ENCODE measurements at places on chromosomes 13 and 19.
A peak's percentile ranks its signal among the peaks of the same experiment; 100 is the strongest.

GRCh38 chr13:33279414-33280278 lies 5.9 kb downstream of the STARD13 start:
- no peak for DNase-seq

DNA sequence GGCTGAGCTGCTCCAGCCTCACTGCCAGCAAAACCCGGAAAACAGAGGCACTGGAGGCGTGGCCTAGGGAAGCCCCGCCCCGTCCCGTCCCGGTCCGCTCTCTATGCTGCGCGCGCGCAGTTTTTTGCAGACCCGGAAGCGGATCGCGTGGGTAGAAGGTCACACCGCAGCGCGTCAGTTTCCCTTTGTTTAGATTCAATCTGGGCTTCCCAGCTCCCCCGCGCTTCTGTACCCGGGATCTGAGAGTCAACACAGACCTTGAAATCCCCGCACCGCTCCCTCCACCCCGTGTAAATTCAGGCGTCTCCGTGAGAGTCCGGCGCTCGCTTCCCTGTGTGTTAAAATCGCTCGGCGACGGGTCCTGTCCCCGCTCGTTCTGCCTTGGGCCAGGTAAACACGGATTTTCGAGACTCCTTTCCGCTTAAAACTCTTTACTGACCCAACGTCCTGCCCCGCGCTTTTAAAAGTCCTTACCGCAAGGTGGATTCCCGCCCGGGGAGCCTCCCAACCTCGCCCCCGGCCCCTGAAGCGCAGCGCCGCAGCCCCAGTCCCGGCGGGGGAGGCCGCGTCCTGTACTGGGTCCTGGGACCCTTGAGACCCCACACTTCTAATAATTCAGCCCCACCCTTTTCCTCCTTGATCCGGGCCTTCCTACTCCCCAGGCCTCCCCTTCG lies at the start of gene ZNF610:
Gene ZNF610 (plus strand): TSS at position 127 of the 674 bp plus-strand sequence. CDS start 12,930 bp downstream, outside the sequence.
- DNase-seq = peak; percentile 86

- no peak for DNase-seq
These were observed 52.5 kb downstream of the SLITRK1 start for GRCh38 chr13:83829810-83830209.

- DNase-seq = no peak
These were observed 3.5 kb downstream of the LILRB5 start for GRCh38 chr19:54253331-54254194.

- DNase-seq = no peak
These were observed 33.1 kb downstream of the CAPN12 start for GRCh38 chr19:38710928-38711725.

DNA sequence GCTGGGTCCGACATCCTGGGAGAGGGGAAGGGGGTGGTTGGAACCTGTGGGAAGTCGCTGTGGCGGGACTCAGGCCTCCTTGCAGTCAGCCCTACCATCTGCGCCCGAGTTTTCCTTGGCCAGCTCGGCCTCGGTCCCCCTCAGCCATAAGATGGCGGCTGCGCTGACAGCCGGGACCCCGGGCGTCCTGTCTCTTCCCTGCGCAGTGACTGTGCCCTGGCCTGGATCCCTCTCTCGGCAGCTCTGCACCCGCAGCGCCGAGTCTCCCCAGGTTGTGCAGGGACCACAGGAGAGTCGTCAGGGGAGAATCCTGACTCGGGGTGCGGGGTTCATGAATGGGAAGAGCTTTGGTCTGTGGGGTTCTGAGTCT lies 345 bp downstream of the ZNF257 start:
- no peak for DNase-seq

DNA sequence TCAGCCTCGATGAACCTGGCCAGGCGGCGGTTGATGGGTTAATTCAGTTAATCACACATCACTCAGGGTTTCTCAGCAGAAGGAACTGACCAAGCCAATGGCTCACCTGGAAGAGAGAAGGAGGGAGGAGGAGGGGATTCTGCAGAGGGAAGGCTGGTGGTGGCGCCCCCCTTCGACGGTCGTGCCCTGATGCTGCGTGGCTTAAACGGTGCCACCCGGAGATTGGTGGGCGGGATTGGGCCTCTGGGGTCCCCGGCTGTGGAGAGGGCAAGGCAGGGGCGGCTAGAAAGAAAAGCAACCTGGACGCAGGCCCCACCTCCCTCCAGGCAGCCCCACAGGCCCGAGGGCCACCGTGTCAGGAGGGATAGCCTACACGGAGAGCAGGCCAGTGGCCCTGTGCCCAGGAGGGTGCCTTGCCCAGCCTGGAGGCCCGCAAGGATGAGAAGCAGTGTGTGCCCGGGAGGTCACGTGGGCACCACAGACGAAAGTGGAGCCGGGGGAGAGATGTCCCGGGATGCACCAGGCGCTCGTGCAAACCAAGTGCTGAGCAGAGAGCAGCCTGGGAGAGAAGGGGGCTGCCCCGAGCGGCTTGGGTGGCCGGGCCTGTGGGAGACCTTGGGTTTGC lies 16.0 kb downstream of the CSNK1G2 start:
- no peak for DNase-seq

GRCh38 chr13:89695343-89696257 lies 1651.9 kb upstream of the MIR17HG start:
- no peak for DNase-seq

DNA sequence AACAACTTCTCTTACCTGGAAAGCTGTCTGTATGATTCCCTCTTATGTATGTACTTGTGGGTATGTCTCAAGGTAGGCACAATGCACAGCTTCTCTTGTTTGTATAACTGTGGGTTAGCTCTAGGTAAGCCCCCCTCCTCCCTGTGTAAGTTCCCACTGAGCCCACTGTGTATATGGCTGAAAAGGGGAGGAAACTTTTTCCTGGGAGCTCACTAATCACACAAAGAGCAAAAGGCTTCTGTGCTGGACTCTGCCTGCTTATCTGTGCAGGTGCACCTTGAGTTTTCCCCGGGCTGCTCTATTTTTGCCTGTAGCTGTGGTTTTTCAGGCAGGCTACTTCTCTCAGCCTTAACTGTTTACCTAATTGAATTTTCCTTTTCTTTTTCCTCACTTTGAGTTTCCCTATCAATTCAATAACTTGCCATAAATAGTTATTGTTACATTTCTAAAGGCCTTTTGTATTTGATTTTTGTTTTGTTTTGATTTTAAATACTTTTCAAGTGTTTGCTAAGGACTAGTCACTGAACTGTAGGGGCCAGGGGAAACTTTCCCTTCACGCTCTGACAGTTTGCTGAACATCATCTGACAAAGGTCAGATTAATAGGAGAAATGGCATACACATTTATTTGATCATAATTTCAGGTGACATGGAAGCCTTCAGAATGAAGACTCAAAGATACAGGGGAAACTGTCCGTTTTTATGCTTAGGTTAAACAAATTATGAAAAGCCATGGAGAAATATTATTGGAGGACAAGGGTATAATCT lies 423.5 kb upstream of the ATXN8OS start:
- DNase-seq = no peak

DNA sequence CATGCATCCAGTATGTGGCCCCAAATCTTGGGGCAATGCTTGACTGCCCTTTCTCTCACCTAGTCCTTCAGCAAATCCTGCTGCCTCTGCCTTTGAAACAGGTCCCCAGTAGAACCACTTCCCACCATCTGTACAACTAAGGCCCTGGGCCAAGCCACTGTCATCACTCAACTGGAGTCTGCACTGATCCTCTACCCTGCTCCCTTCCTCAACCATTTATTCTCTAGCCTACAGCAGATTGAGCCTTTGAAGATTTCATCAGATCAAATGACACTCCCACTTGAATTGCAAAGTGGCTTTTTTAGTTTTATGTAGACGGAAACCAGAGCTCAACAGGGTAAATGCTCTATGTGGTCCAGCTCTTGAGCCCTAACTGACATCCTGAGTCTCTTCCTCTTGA lies 43.5 kb downstream of the ATP8A2 start:
- DNase-seq = no peak

- no peak for DNase-seq
These were observed 15.3 kb upstream of the HNRNPUL1 start for GRCh38 chr19:41248895-41249294.

GRCh38 chr13:29923554-29924481 lies 73.4 kb upstream of the UBL3 start:
- DNase-seq = peak; percentile 28

- no peak for DNase-seq
These were observed 9.4 kb downstream of the LRP3 start for GRCh38 chr19:33203529-33203928.

DNA sequence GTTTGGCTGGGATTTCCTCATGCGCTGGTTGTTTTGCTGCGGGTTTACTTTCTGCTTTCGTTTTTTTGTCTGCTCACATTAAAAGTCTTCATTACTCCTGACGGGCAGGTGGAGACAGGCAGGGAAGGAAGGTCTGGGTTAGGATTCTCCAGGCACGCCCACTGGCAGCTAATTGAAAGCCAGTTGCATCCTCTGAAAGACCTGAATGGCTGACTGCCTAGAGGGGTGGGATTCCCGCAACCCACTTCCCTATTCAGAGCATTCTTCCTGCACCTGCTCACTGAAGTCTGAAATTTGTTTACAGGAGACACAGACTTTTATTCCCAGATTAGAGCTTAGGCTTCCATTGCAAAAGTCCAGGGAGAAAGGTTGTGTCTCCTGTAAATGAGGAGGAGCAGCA lies 172.0 kb downstream of the UQCRFS1 start:
- DNase-seq = no peak

GRCh38 chr19:34960103-34960805 lies 3.8 kb downstream of the ZNF792 start:
- DNase-seq = no peak

DNA sequence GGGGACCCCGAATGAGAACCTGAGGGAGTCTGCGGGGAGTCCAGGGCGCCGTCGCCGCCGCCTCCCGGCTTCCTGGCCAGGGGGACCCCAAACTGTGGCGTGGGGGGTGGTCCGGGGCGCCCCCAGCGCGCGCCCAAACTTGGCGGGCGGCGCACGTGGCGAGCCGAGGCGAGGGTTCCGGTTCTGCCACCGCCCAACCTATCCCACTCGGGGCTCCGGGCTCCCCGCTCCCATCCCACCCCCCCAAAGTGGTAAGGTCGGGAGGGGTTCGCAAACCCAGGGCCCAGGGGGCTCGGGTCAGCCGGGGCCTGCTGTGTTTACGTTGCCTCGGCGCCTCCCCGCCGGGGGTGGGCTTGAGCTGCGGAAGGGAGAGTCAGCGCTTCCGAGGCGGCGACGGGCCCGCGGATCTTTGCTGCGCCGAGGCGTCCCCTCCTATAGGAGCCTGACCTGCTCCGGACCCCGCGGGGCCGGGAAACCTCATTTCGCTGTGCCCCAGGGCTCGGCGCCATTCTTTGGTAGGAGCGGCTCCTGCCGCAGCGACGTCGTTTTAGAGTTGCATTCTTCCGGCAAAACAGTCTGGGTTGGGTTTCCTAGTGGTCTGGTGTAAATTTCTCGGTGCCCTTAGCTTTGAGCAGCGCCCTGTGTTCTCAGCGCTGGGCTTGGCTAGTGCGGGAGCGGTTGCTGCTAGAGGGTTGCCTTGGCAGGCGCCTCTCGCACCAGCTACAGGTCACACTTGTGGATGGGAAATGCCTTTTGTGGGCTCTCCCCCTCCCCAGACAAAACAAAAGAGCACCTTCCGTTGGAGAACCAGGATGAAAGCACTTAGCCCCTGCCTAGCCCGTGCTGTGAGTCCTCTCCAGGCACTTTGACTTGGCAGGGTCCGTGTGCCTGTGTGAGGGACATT lies 1.2 kb downstream of the DAZAP1 start:
- peak; percentile 60 for DNase-seq

DNA sequence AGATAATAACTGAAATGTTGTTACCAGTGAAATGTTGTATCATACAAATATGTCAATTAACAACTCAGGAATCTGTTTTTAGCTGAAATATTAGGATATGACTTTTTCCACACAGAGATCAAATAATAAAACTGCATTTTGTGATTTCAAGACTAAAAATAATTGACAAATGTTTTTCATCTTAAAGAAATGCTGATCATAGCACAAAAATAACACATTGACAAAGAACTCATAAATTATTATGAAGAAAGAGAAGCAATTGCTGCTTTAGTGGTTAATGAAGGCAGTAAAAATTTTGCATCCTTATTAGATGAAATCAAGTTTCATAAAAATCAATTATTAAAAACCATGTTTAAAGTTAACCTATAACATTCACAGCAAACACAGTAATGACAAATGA lies 1417.3 kb downstream of the OLFM4 start:
- DNase-seq = no peak

DNA sequence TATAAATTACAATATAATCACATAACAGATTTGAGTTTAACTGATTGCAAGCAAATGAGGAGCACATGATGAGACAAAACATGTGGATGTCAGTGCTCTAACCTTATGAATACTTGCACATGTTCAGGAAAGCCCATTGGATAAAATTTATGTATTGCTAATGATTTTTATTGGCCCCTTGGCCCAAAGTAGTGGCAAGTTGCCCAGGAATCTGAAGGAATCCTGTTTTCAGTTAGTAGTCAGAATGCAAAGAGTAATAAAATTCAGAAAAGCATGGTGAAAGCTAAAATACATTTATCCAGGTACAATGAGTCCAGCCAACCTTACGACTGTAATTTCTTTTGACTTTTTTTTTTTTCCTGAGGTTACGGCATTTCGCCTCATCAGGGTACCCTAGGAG lies 1539.4 kb downstream of the EFNB2 start:
- no peak for DNase-seq

DNA sequence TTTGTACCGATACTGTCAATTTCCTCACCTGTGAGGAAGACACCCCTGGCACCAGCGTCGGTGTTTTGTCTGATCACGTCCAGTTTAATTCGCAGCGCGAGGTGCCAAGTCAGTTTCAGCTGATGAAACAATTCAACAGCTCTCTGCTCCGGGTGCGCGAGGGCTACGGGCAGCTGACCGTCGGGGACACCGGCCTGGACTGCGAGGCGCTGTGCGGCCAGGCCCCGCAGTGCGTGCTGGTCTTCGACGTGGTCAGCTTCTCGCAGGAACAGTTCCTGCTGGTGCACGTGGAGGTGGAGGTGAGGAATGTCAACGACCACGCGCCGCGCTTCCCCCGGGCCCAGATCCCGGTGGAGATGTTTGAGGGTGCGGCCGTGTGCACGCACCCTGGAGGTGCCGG lies 171.5 kb downstream of the OLFM4 start:
- DNase-seq = no peak

GRCh38 chr13:110509971-110510786 lies 51.3 kb downstream of the RAB20 start:
- DNase-seq = no peak

GRCh38 chr13:103973740-103974139 lies 907.5 kb upstream of the SLC10A2 start:
- no peak for DNase-seq

DNA sequence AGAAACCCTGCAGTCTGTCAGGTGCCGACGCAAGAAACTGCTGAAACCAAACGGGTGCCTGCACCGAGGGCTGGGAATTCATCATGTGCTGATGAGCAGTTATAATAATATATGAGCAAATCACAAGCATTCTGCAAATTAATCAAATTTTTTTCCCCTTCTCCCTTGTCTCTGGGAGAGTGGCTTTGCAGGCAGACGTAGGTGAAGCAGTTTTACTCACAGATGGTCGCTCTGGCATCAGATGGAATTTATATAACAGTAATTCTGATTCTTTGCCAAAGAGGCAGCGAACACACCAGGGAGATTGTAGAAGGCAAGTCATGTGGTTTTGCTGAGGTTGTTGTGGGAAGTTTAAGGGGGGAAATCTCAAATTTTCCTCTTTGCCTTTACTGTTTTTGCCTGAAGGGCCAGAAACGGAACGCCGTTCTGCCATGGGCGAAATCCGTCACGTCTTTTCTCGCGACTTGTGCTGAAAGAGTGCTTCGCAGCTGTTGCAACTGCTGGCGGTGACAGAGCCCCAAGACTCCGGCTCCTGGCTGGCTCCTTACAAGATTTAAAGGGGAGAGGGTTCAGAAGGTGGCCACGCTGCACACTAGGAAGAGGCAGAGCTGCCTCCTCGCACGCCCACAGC lies 320.1 kb downstream of the ZNF536 start:
- DNase-seq = no peak

- DNase-seq = no peak
These were observed 434.1 kb downstream of the ZNF536 start for GRCh38 chr19:30806311-30806710.

All from CD4-positive, alpha-beta T cell (primary cell).